ENCODE measurements at places on chromosomes 6 and 20. TPM values are rescaled to one million over a fixed set of nuclear protein-coding genes. Genes with fewer than 3 reads are reported as not detected.
A peak's percentile ranks its signal among the peaks of the same experiment; 100 is the strongest.

The MARCKS gene
- 0.40 TPM for total RNA-seq

The BLCAP gene
- 30.0 TPM for total RNA-seq

The EFCAB8 gene
- total RNA-seq: 0.45 TPM

The APCDD1L gene
- not detected for total RNA-seq

The CLVS2 gene
- total RNA-seq: not detected

The NR2E1 gene
- not detected for total RNA-seq

The RIMS1 gene
- total RNA-seq: not detected

The PACSIN1 gene
- total RNA-seq: not detected

The PRR18 gene
- not detected for total RNA-seq

The LAMA2 gene
- 0.40 TPM for total RNA-seq

GRCh38 chr6:23244300-23244699 is 674.9 kb downstream of the HDGFL1 start:
- no peak for ATAC-seq

DNA sequence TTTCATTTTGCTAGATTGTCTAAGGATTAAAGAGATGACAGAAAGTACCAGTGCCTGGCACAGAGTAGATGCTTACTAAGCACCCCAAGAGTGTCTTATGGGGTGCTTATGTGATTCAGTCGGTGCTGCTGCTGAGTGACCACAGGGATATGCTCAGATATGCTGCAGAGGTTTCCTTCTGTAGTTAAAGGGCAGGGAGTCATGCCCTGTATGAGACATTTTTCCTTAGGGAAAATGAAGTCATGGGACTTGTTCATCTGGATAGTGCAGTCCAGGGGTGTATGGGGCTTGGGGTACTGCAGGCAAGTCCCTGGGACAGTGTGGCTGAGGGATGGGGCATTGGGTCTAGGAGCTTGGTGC is 25.1 kb downstream of the TOX2 start:
- no peak for ATAC-seq

DNA sequence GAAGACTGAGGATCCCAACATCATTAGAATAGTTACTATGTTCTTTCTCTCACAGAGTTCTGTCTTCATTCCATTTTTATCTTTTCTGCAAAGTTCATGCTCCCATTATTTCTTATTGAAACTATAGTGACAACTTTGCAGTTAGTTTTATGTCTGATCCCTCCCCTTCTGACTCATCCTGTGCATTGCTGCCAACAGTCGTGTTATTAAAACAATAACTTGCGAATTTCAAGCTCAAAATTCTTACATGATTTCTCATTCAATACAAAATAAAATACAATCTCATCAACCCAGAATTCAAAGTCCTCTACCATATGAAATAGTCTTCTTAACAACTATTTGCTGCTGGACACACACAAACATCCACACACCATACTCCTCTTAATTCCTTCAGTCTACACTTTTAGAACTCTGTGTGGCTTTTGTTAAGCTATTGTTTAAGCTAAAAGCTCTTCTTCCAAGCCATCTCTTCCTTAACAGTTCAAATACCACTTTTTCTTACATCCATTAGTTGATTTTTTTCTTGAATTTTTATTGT is 261.4 kb upstream of the IRAK1BP1 start:
- no peak for ATAC-seq

DNA sequence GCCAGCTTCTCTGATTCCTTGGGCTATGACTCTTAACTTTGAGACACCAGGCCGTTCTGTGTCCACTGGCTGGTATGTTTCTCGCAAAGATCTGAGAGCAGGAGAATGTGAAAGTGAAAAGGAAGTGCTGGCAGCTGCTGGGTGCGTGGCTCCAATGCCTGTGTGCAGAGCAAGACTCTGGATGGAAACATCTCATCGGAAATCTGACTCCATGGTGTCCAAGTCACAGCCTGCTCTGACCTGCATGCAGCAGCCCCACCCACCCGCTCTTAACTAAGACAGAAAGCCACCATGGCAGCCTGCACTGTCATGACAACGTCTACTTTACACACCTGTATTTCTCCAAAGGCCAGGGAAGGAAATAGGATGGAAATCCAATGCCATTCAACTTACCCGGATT is 66.3 kb upstream of the MPC1 start:
- no peak for ATAC-seq

- ATAC-seq: peak; percentile 90
These were observed 181.1 kb upstream of the SUPT3H start for GRCh38 chr6:45558858-45559257.

GRCh38 chr6:141134723-141135122 is 998.0 kb upstream of the GJE1 start:
- no peak for ATAC-seq

DNA sequence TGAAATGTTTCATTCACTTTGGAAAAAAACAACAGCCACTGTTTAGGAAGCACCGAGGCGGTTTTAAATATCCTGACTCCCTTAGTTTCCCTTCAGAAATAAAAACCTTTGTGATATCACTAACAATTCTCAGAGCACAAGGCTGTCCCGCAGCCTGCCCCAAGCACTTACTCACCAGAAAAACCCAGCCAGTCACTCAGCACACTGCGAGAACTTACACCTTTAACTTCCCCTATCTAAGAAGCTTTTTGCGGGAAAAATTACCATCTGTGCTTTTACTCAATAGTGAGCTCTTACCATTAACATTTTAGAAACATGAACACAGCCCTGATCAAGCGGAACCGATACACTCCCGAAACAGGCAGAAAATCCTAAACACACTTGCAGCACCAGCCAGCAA is 9.3 kb downstream of the ZBTB46 start:
- no peak for ATAC-seq

DNA sequence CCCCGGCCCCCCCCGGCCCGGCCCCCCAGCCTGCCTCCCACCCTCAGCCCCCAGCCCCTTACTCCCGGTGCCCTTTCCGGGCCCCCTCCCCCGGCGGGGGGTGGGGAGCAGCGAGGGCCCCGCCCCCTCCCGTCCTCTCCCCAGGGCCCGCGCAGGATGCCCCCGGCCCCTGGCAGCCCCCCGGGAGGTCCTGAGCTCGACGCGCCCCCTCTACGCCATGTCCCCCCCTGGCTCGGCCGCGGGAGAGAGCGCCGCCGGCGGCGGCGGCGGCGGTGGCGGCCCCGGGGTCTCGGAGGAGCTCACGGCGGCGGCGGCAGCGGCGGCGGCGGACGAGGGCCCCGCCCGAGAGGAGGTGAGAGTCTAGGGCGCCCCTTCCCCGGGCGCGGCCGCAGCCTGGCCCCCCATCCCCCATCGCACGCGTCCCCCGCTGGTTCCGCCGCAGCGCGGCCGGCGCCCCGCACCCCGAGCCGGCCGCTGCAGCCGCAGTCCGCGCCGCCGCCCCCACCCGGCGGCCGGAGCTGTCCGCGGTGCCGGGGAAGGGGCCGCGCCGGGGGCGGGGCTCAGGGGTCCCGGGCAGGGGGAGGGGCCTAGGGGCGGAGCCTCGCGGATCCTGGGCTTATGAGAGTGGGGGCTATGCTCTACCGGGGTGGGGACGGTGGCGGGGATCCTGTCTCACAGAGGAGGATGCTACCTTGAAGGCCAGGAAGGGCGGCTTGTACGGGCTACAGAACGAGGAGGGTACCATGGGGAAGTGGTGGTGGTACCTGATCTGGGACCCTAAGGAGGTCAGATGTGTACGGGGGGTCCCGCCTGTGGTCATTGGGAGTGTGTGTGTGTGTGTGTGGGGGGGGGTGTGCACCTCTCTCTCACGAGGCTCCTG is 516 bp downstream of the TMEM151B start:
- no peak for ATAC-seq

DNA sequence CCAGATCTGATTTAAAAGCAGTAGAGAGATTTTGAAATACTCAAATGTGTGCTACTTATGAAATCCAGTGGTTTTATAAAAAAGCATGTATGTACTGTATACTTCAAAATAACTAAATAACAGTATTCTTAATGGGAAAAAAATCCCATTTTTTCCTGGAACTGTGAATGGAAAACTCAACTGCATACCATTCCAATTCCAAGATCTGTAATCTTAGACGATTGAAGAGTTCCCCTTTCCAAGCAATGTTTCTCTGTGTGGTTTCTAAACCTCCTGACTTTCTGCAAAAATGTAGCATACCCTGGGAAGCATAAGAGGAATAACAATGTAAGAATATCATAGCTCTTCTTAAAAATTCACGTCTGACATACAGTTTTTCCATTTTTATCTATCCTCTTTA is 40.3 kb upstream of the HIVEP2 start:
- ATAC-seq: no peak

DNA sequence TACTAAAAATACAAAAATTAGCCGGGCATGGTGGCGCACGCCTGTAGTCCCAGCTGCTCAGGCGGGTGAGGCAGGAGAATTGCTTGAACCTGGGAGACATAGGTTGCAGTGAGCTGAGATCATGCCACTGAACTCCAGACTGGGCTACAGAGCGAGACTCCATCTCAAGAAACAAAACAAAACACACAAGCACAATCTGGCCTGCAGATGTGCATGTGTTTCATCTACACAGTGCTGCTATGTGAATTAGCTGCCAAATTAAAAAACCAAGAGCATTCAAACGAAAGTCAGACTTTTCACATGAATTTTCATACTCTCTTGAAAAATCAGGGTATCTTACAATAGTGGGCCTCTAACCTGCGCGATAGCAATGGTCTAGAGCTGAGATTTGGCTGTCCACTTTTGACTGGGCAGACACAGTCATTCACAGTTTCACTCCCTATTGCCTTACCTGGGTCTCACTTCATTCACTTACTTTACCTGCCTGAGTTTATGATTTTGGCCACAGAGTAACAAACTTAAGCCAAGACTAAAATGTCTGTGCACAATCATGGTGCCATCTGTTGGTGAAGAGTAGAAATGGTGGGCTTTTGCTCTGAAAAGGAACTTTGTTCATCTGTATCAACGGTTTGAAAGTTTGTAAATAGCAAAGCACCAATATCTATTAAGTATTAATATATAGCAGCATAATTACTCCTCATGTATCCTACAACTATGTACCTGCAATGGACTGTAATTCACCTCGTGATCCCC is 138.5 kb upstream of the UST start:
- no peak for ATAC-seq

- ATAC-seq: peak; percentile 86
These were observed 77.1 kb upstream of the EMILIN3 start for GRCh38 chr20:41443691-41444090.

DNA sequence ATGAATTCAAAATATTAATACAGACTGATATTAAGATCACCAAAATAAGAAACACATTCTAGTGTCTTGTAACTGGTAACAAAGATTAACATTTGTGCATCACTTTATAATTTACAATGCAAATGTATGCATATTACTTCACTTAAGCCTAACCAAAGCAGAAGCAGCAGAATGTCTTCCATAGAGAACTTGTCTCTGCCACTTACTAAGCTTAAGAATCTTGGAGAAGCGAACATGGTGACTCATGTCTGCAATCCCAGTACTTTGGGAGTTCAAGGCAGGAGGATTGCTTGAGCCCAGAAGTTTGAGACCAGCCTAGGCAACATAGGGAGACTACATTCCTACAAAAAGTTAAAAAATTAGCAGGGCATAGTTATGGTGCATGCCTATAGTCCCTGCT is 18.8 kb downstream of the AK9 start:
- no peak for ATAC-seq

- no peak for ATAC-seq
These were observed 87.9 kb upstream of the CNKSR3 start for GRCh38 chr6:154598399-154598798.

GRCh38 chr20:41339957-41340326 is 679 bp upstream of the LPIN3 start:
- ATAC-seq: peak; percentile 90

- no peak for ATAC-seq
These were observed 12.7 kb downstream of the COL9A3 start for GRCh38 chr20:62829231-62830230.

DNA sequence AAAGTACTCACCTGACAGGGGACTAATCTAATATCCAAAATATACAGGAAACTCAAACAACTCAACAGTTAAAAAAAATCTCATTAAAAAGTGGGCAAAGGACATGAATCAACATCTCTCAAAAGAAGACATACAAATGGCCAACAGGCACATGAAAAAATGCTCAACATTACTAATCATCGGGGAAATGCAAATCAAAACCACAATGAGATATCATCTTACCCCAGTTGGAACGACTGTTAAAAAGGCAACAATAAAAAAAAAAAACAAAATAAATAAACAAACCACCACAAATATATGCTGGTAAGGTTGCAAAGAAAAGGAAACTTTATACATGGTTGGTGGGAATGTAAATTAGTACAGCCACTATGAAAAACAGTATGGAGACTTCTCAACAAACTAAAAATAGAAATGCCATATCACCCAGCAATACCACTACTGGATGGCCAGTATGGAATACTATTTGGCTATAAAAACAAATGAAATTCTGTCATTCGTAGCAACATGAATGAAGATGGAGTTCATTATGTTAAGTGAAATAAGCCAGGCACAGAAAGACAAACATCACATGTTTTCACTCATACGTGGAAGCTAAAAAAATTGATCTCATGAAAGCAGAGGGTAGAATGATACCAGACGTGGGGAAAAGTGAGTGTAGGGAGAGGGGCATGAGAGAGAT is 6.6 kb downstream of the SIRPB2 start:
- no peak for ATAC-seq

- no peak for ATAC-seq
These were observed 45.2 kb upstream of the TMEM217 start for GRCh38 chr6:37303091-37303660.

Data from activated T-helper 17 cell treated with anti-CD3 and anti-CD28 coated beads, Interleukin-2, amount 50 U/mL, for 72 hours (primary cell).